GOT3 (cell line): ENCODE measurements at places on chromosomes 3 and 15.

- DNase-seq: no peak
Measured at GRCh38 chr3:37773911-37774310, 87.8 kb upstream of the CTDSPL start.

GRCh38 chr3:178174201-178174915 is 361.9 kb upstream of the KCNMB2 start:
- DNase-seq: no peak

GRCh38 chr3:161579395-161580126 is 83.0 kb downstream of the OTOL1 start:
- no peak for DNase-seq

DNA sequence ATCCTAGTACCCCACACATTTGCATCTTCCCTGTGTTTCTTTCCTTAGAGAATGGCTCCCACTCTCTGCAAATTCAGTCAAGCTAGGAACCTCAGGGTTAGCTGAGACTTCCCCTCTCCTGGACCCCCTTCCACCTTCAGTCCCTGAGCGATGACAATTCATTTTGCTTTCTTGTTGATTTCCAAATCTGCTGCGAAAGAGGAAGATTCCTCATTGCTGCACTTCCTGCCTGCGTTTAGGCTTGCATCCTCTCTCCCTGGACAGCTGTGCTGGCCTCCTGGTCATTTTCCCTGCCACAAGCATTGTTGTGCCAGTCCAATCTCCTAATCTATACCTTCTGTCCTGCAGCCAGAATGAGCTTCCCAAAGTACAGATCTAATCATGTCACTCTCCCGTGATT is 12.3 kb upstream of the DGKG start:
- no peak for DNase-seq

DNA sequence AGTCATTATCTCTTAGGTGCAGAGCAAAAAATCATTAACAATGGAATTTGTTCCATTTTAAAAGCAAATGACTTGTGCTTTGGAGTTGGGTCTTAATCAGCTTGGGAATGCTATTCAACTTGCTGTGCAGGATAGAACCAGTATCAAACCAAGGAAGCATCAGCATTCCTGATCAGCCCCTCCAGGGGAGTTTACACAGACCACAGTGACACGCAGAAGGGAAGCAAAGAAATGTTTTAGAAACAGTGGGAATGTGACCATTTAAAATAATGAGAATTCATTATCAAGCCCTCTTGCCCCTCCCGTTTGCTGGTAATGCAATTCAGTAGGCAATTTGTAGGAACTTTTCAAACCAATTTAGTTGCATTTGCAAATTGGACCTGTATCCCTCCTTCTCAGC is 155.1 kb downstream of the LRTM1 start:
- no peak for DNase-seq

DNA sequence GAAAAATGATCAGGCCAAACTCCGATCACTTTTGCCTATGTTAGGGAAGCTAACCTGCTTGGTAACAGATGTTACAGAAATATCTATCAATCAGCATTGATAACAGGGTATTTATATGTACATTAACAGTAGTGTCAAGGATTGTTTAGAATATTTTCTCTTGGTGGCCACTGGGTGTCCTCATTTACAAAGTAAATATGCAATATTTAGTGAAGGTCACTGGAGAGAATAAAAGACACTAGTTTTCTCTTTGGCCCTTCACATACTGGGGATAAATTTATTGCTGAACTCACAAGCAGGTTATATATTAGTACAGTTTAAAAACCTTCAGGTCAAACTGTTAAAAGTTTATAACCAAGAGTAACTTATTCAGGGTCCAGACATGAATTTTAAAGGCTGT is 69.0 kb downstream of the TIGIT start:
- no peak for DNase-seq

DNA sequence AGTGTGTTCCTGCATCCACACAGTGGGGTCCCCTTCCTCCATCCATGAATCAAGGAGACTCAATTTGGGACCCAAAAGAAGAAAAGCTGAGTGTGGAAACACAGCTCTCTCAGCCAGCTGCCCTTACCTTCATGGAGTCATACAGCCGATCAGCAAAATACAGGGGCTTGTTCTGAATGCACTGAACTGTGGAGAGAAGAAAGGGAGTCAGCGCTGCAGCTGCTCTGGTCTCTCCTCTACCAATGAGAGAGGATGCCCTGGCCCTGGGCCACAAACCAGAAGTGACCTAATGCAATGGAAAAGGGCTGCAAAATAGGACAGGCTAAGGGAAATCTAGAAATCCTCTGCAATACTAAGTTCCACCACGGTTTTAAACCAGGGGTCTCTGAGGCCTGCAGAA is 46.7 kb downstream of the ANXA2 start:
- DNase-seq: no peak

- DNase-seq: no peak
Measured at GRCh38 chr3:60269829-60270266, 981.4 kb downstream of the FHIT start.

DNA sequence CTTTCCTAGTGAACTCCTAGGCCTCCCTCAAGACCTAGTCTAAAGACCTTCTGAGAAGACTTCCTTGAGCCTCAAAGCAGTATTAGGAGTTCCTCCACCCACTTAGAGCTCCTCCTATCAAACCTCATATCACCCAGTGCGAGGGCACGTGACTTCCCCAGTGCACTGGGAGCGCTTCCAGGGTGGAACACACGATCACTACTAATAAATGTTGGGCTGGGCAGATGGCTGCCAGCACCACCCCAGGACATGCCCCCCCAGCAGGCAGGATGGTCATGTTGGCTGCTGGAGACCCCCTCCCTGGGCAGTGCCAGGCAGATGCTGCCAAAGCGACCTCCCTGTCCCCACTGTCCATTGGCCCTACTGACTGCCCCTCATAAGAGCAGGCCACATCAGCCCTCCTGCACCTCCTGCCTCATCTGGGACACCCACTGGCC is 8.5 kb upstream of the PLXND1 start:
- no peak for DNase-seq

- no peak for DNase-seq
Measured at GRCh38 chr15:88738796-88739195, 64.4 kb upstream of the ACAN start.

- no peak for DNase-seq
Measured at GRCh38 chr3:72265256-72266015, 480.5 kb upstream of the PROK2 start.

- DNase-seq: no peak
Measured at GRCh38 chr3:39207361-39208186, 15.2 kb upstream of the XIRP1 start.

DNA sequence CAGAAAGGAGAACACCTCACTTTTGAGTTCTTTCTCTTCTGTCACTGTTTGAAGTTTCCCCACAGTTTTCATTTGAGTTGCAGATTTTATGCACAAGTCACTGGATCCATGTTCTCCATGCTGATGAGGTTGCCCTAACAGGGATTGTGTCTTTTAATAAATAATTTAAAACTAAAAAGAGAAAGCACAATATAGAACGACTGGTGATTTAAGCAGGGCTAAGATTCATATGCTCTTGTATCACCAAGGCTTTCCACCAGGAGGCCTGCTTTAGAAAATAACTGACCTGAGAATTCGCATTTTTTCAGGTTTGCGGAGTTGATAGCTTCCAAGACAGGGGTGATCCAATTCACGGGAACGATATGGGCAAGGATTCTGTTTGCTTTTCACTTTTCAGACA is 252.0 kb upstream of the VEPH1 start:
- no peak for DNase-seq

GRCh38 chr3:65342084-65342683 is 654.4 kb upstream of the ADAMTS9 start:
- DNase-seq: no peak
